ENCODE measurements at places on chromosomes 4 and X. TPM values are rescaled to one million over a fixed set of nuclear protein-coding genes. Genes with fewer than 3 reads are reported as not detected.

BEX1 gene
- 0.89 TPM for total RNA-seq

IRAK1 gene
- 109 TPM for total RNA-seq

TENT5D gene
- total RNA-seq = not detected

NRK gene
- 0.51 TPM for total RNA-seq

CCDC149 gene
- total RNA-seq = 12.6 TPM

GRIA3 gene
- 25.1 TPM for total RNA-seq

DRP2 gene
- total RNA-seq = 2.6 TPM

MAGEB3 gene
- not detected for total RNA-seq

NOX1 gene
- not detected for total RNA-seq

KLHL34 gene
- not detected for total RNA-seq

PHEX gene
- total RNA-seq = 0.37 TPM

MAGEE1 gene
- total RNA-seq = 0.89 TPM

All from smooth muscle cell of the umbilical artery (primary cell).